ENCODE measurements at places on chromosomes 6 and 20.

- DNase-seq = peak; percentile 66
These were observed 84.9 kb downstream of the TRIM27 start for GRCh38 chr6:28838634-28839442.

DNA sequence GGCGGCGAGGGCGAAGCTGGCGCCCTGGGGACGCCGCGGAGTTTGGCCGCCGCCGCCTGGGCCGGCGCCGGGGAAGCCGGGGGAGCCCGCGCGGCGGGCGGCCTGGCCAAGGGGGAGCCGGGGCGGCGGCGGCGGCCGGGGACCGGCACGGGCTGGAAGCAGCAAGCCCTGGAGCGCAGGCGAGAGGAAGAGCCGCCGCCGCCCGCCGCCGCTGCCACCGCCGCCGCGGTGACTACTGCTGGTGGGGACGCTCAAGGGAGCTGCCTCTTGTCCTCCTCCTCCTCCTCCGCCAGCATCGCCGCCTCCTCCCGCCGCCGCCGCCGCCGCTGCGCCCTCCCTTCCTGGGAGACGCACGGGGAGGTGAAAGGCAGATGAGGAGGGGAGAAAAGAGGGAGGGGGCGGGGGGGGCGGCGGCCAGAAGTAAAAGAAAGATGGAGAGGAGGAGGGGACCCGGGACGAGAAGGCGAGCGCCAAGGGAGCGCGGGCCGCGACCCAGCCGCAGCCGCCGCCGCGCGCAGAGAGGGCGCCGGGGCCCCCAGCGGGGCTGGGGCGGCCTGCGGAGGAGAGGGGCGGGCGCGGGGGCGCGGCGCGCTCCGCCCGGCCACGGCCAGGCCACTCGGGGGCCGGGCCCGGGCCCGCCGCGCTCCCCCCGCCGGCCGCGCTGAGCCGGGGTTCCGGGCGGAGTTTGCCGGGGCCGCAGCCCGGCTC lies 846 bp downstream of the PDE10A start:
- no peak for DNase-seq

DNA sequence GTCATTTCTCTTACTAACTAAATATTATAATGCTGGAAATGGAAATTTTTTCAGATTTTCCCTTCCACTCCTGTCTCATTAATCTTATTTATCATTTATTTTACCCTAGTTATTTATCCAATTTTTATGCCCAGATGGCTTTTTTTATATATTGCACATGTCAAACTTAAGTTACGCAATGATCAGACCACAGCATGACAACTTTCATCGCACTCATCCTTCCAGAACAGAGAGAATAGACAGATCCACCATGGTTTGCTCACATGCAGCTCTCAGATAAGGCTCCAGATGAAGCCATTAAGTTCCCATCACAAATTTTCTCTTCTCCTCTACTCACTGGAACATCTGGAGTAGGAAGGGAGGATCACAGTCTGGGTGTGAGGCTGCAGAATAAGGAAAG lies 48.7 kb downstream of the MAP7 start:
- DNase-seq = no peak

- DNase-seq = no peak
These were observed 394.2 kb downstream of the BMP2 start for GRCh38 chr20:7161690-7162089.

- no peak for DNase-seq
These were observed 79.7 kb upstream of the FYN start for GRCh38 chr6:111952821-111953540.

- no peak for DNase-seq
These were observed 45.1 kb downstream of the ADGRF1 start for GRCh38 chr6:46996860-46997641.

GRCh38 chr6:155887421-155887820 lies 431.8 kb upstream of the NOX3 start:
- no peak for DNase-seq

GRCh38 chr6:156787569-156788492 lies 10.7 kb downstream of the ARID1B start:
- no peak for DNase-seq

DNA sequence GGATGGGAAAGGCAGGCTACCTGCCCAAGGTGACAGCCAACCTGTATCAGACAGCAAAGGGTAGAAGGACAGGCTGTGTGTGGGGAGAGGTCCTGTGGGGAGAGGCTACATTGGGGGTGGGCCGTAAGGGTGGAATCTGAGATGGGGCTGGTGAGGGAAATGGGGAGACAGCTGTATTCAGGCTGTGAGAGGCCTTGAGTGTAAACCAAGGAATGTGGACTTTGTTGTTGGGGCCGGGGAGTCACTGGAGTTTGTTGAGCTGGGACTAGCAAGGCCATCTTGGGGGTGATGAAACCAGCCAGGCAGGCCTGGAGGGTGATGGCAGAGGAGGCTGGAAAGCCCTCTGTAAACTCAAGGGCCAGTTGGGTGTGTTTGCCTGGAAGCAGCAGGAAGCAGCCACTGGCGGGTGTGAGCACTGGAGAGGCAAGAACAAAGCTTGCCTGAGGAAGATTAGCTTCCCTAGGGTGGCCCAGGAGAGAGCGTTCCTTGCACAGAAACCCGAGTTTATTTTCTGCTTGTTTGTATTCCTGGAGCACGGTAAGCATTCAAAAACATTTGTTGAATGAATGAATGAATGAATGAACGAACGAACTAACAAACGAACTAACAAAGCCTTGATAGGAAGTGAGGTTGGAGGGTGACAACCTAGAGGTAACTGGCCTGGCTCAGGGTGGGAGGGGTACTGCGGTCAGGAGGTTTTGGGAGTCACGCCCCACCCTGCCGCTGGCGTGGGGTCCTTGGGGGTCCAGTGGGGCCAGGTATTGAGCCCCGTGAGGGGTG lies 18.9 kb downstream of the TTBK1 start:
- DNase-seq = no peak

- DNase-seq = no peak
These were observed 132.9 kb downstream of the ZDHHC14 start for GRCh38 chr6:157513619-157514485.

DNA sequence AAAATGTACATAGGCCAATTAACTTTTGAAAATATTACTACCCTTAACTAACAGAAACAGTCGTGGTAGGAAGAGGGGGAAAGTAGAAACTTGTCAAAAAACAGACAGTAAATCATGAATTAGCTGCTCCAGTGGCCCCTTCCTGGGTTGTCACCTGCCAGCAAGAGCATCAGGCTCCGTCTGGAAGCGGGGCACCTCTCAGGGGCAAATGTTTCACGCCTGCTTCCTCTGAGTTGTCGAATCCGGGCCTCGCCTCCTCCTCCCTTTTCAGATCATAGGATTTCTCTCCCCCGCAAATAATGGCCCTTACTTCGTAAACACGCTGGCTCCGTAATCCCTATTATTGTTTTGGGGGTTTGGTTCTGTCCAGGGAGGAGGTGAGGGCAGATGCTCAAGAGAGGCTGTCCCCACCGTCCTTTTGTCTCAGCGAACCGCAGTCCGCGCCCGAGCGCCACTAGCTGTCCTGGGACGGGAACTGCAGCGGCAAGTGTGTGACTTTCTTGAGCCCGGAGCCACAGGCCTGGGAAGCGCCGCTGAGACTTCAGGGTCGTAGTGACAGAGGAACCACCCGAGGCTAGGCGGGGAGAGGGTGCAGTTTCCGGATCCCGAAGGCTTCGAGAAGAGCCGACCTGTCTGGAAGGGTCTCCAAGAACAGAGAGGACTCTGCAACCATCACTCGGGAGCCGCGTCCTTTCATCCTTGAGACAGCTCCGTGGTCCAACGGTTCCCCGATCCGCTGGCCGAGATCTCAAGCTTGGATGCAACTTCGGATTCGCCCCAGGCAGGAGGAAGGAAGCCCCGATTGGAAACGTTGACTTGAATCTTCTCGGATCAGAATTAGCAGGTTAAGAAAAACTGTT lies 214.5 kb upstream of the ZNF184 start:
- DNase-seq = peak; percentile 62

DNA sequence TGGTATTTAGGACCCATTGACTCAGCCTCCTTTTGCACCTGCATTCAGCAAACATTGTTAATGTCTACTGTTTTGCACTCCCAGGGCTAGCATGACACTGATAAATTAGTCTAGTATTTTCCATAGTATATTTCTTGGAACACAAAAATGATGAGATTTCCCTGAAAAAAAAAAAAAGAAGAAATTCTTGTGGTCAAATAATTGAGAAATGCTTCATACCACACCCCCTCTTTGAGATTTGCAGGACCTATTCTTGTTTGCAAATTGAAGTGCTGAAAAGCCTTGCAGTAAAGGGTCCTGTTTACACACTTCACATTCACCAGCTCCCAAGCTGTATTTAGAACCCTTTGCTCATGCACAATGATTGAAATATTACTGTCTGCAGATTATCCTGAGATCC lies 36.3 kb upstream of the CLIC5 start:
- DNase-seq = peak; percentile 24

GRCh38 chr20:32227744-32228688 lies 20.3 kb downstream of the POFUT1 start:
- DNase-seq = no peak

DNA sequence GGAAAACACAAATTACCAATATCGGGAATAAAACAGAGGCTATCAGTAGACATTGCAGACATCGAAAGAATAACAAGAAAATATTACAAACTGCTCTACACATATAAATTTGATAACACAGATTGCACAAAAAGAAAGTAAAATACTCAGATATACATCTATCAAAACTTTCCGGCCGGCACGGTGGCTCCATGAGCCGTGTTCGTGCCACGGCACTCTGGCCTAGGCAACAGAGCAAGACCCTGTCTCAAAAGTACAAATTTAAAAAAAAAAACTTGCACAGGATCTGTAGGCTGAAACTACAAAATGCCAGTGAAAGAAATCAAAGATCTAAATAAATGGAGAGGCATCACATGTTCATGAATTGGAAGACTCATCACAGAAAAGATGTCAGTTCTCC lies 49.4 kb downstream of the SNX5 start:
- DNase-seq = no peak

GRCh38 chr6:43916924-43917877 lies 147.2 kb downstream of the VEGFA start:
- DNase-seq = no peak

GRCh38 chr6:56002336-56002735 lies 126.9 kb upstream of the BMP5 start:
- DNase-seq = no peak

DNA sequence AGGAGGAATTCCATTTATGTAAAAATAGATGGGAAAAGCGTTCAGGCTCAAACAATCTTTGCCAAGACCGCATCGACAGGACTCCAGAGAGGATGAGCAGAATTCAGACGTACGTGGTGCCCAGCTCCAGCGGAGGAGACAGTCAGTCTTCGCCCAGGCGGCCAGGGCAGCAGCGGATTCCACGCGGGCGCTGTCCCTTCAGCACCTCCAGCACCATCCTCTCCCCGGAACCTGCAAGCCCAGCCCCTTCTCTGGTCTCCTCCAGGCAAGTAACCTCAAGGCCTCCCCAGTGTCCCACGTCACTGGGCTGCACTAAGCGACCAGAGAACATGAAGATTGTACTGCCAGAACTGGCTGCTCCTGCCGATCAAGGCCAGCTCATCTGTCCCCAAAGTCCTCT lies 2.8 kb upstream of the KCNQ2 start:
- DNase-seq = no peak

- DNase-seq = no peak
These were observed 588 bp upstream of the NCOA3 start for GRCh38 chr20:47501116-47501481.

DNA sequence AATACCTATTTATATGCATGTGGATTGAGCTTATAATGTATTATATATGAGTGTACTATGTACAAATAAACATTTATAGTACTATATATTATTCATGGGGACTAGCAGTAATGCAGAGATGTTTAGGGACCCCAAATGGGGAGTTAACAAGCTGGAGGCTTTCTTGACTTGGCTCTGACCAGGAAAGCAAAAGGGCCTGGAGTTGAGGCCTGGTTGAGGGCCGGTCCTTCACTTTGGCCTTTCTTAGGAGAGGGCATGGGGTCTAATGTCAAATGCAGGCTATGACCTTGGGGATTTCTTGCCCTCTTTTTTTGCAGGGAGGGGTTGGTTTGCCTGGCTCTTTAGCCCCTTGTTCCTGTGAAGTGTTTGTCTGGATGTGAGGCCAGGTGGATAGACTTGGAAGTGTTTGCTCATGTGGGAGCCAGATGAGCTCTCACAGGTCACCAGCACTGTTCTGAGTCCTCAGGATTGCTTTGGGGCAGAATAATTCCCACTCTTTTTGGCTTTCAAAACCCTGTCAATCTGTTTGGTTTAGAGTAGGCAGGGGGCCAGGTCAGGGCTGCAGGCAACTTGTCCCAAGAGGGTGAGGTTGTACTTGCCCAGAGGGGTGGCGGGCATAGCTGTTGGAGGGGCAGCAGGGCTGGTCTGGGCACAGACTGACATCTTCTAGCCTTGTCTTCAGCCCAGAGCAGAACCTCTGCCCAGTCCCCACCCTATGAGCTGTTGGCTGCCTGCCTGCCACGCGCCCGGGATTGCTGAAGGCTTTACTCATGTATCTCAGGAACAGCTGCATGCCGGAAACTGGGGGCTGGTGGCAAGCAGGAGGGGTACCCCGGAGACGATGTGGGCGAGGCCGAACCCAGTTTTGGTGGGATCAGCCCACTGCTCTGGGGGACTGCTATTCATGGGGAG lies 14.6 kb downstream of the TJAP1 start:
- DNase-seq = no peak

DNA sequence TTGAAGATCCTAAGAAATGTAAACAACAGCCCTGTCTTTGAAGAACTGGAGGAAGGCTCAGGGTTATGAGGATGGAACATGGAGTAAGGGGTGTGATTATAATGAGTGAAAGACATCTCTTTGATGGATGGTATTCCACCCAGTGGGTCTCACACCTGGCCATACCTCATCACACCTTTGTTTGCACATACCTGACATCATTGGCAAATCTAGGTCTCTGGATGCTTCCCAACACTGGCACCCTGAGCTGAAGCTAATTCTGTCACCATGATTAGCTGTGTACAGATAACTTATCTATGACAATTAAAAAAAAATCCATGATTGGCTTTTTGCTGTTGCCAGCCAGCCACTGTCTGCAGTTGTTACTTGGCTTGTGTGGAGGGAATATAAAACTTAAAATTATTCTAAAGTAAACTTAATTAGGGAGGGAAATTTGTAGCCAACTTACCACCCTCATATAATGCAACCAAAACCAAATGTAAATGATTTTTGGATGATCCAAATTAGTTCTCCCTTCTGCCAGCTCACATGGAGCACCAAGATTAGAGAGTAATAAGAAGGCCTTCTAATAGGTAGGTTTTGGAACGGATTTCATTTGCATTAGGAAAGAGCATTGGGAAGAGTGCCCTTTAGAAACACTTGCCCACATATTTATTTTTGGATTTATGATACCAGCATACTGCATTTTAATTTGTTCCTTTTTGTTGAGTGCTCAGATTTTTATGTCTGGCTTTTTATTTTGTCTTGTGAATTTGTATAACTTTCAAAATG lies 249.5 kb downstream of the SOX4 start:
- peak; percentile 41 for DNase-seq

- DNase-seq = no peak
These were observed 209.3 kb upstream of the SOX4 start for GRCh38 chr6:21384216-21384615.

- no peak for DNase-seq
These were observed 29.6 kb upstream of the TMEM244 start for GRCh38 chr6:129890701-129891100.

- no peak for DNase-seq
These were observed 8.6 kb downstream of the RAET1E start for GRCh38 chr6:149889326-149889725.
